ENCODE measurements at places on chromosomes 1 and 21.

DNA sequence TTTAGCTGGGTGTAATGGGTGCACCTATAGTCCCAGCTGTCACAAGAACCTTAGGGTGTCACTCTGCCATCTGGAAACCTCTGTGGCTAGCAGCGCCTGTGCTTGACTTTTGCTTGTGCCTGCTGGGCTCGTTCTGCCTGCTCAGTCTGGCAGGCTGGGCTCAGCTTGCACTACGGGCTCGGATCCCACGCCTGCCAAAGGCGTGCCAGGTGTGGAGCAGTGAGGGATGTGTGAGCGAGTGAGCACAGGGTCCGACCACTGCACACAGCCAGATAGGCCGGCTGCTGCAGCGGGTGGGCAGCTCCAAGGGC is 2.8 kb upstream of the LSM10 start:
- no peak for DNase-seq

- DNase-seq = peak; percentile 7
Observed at GRCh38 chr1:91057784-91058183, 35.9 kb upstream of the ZNF644 start.

- DNase-seq = no peak
Observed at GRCh38 chr1:204177133-204177532, 11.0 kb upstream of the REN start.

DNA sequence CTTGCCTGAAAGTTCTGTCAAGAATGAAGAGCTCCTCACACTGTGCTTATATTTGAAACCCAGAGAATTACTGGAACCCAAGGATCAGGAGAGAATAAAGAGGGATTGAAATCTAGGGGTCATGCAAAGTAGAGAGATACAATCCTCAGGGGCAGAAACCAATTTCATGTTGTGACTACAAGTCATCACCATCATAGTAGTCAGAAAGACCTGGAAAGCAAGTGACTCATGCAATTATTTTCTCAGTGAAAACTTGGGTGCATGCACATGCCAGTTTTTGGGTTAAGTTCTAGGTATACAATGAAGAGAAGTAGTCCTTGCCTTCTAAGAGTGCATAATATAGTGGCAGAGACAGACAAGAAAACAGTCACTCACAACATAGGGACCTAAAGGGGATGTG is 210.0 kb downstream of the ZC3H11B start:
- no peak for DNase-seq

GRCh38 chr1:21716169-21716568 is 47.0 kb upstream of the RAP1GAP start:
- no peak for DNase-seq

GRCh38 chr1:190104961-190105360 is 372.7 kb downstream of the BRINP3 start:
- no peak for DNase-seq

DNA sequence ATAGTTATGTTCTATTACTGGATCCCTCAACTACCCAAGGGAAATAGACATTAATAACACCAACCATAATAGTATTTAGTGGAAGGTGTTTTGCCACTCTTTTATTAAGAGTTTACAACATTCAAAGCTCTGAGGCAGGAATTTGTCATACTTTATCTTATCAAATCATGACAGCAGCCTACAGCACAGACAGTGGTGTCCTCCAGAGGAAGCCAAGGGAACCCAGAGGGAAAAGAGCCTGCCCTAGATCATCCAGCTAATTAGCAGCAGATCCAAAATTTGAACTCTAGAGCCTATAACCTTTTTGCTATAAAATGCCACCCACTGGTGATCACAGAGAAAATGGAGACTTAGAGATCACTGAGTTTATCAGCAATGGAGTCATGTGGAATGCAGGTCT is 18.2 kb downstream of the VAV3 start:
- DNase-seq = no peak

DNA sequence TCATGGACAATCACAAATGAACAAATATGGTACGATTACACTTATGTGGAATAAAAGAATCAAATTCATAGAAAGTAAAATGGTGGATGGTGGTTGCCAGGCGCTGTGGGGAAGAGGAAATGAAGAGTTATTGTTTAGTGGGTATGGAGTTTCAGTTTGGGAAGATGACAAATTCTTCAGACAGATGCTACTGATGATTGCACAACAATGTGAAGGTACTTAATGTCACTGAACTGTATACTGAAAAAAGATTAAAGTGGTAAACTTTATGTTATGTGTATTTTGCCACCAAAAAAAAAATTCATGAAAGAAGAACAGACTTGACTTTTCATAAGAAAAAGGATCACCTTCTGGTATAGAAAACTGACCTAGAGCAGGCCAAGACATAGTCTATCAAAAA is 745.6 kb upstream of the CXADR start:
- DNase-seq = no peak

All from globus pallidus (tissue), 1 donor.